ENCODE measurements at places on chromosomes 16 and 17.

DNA sequence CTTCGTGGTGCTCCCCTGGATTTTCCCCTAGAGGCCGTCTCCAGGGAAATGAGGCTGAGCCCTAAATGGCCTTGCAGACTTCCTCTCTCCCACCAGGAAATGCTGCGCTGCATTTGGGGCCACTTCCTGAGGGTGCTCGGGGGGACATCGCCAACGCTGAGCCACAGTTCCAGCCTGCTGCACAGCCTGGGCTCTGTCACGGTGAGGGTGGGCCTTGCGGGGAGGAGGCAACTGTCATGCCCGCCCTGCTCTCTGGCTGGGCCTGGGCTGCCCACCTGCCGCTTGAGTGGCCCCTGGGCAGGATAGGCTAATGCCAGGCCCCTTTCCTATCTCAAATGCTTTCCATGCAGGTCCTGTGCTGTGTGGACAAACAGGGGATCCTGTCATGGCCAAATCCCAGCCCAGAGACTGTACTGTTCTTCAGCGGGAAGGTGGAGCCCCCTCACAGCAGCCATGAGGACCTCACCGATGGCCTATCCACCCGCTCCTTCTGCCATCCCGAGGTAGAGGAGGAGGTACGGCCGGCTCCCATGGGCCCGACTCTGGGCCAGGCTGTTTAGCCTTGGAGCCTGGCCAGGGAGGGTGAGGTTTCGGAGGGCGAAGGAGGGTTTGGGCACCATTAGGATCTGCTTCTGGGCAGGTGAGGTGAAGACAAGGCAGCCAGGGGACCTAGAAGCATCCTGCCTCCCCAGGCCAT lies 24.2 kb downstream of the CASKIN2 start:
- no peak for DNase-seq
- no peak overlapping the region for H3K27ac ChIP-seq
- H3K36me3 ChIP-seq, result peaks cover 38% of the 10 kb centered on the region
- H3K4me3 ChIP-seq, result no peak overlapping the region
- H3K27me3 ChIP-seq, result no peaks in the 10 kb centered on the region
- no peaks in the 10 kb centered on the region for H3K4me1 ChIP-seq

DNA sequence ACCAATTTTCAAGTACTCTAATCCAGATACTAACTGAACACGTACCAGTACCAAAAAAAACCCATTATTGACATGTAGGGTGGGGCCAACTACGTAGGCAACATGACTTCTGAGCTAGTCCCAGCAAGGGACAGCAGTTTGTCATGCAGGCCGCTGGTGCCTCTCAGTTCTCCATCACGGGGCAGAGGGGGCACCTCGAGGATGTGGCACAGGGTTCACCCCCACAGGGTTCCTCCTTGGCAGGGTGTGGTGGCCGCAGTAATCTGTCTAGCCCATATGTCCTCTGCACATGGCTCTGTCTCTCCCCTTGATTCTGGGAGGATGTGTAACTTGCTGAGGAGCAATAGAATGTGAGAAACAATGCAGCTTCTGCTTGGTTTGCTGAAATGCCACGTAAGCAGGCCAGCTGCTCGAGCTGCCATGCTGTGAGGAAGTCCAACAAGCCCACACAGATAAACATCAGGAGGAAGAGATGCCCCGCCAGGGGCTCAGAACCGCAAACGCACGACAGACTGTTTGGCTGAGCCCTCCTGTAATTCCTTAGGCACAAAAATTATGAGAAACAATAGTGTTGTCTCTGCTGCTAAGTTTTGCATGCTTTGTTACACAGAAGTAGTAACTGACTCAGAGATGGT lies 62.4 kb downstream of the NT5M start:
- no peaks in the 10 kb centered on the region for H3K27me3 ChIP-seq
- peaks cover 6% of the 10 kb centered on the region for H3K4me1 ChIP-seq
- DNase-seq, result no peak
- no peaks in the 10 kb centered on the region for H3K36me3 ChIP-seq
- no peak overlapping the region for H3K27ac ChIP-seq

- peaks cover 8% of the 10 kb centered on the region for H3K27me3 ChIP-seq
- DNase-seq, result no peak
- peaks cover 31% of the 10 kb centered on the region for H3K36me3 ChIP-seq
- H3K4me1 ChIP-seq, result peaks cover 7% of the 10 kb centered on the region
- H3K27ac ChIP-seq, result no peak overlapping the region
- H3K4me3 ChIP-seq, result peak overlapping the region; percentile 71
These were observed 2.1 kb downstream of the MGAT5B start for GRCh38 chr17:76870377-76870714.

- H3K4me3 ChIP-seq, result peak overlapping the region; percentile 9
- no peak overlapping the region for H3K27ac ChIP-seq
- peaks cover 6% of the 10 kb centered on the region for H3K36me3 ChIP-seq
- H3K4me1 ChIP-seq, result no peaks in the 10 kb centered on the region
- no peak for DNase-seq
These were observed 18.0 kb upstream of the DBNDD1 start for GRCh38 chr16:90037276-90037675.

- H3K27me3 ChIP-seq, result no peaks in the 10 kb centered on the region
- H3K4me3 ChIP-seq, result no peak overlapping the region
- H3K36me3 ChIP-seq, result peaks cover 81% of the 10 kb centered on the region
- no peak overlapping the region for H3K27ac ChIP-seq
- H3K4me1 ChIP-seq, result peaks cover 1% of the 10 kb centered on the region
These were observed 70.1 kb downstream of the SMG6 start for GRCh38 chr17:2233441-2233947.

GRCh38 chr17:75516619-75517296 lies 430 bp downstream of the TSEN54 start:
- H3K27me3 ChIP-seq, result no peaks in the 10 kb centered on the region
- peak; percentile 50 for DNase-seq
- H3K36me3 ChIP-seq, result peaks cover 25% of the 10 kb centered on the region

GRCh38 chr17:41251261-41251660 lies 1.8 kb downstream of the KRTAP9-4 start:
- no peak overlapping the region for H3K27ac ChIP-seq
- no peak for DNase-seq
- no peak overlapping the region for H3K4me3 ChIP-seq
- no peaks in the 10 kb centered on the region for H3K36me3 ChIP-seq

DNA sequence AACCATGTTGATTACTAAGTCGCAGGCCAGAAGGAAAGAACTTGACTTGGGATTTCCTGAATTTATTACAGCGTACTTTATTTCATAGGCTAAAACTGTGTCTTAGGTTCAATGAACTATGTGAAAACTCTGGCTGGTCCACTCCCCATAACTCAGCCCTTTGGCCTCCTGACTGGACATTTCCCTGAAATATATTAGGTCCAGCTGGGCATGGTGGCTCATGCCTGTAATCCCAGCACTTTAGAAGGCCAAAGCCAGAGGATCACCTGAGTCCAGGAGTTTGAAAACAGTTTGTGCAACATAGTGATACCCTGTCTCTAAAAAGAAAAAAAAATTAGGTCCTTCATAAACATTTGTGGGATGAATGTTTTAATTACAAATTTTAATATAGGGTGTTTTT lies 97.0 kb downstream of the CYLD start:
- H3K27me3 ChIP-seq, result no peaks in the 10 kb centered on the region
- no peaks in the 10 kb centered on the region for H3K36me3 ChIP-seq
- peaks cover 5% of the 10 kb centered on the region for H3K4me1 ChIP-seq
- no peak overlapping the region for H3K27ac ChIP-seq
- DNase-seq, result no peak

DNA sequence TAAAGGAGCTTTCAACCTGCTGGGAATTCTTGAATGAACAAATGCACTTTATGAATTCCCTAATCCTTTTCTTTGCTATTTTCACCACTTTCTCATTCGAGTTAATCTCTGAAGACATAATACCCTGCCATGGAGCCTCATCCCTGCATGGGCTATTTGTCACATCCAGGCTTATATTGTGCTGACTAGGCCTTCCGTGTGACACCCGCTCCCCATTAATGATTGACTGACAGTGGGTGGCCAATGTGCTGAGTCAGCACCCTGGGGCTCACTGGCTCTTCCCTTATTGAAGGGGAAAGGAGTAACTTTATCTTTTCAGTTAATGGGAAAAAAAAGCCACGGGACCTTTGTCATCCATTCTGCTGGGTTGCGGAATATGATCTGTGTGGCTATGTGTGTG lies 1024.8 kb upstream of the EEF2KMT start:
- H3K4me1 ChIP-seq, result no peaks in the 10 kb centered on the region
- no peak overlapping the region for H3K4me3 ChIP-seq
- no peaks in the 10 kb centered on the region for H3K27me3 ChIP-seq
- H3K27ac ChIP-seq, result peak overlapping the region; percentile 29
- DNase-seq, result peak; percentile 58

GRCh38 chr16:78465730-78466129 lies 366.3 kb downstream of the WWOX start:
- peaks cover 7% of the 10 kb centered on the region for H3K4me1 ChIP-seq
- no peak overlapping the region for H3K4me3 ChIP-seq
- H3K36me3 ChIP-seq, result no peaks in the 10 kb centered on the region
- no peak for DNase-seq
- H3K27ac ChIP-seq, result no peak overlapping the region
